ENCODE measurements at places on chromosomes 2 and 18. TPM values are rescaled to one million over a fixed set of nuclear protein-coding genes. Genes with fewer than 3 reads are reported as not detected.
A peak's percentile ranks its signal among the peaks of the same experiment; 100 is the strongest.

The FAM161A gene
- 1.0 TPM for total RNA-seq

The CSRNP3 gene
- not detected for total RNA-seq

The GTF2A1L gene
- total RNA-seq: not detected

- H3K27me3 ChIP-seq: no peaks in the 10 kb centered on the region
- H3K36me3 ChIP-seq: no peaks in the 10 kb centered on the region
- no peak overlapping the region for H3K27ac ChIP-seq
- no peak for DNase-seq
- H3K4me1 ChIP-seq: no peaks in the 10 kb centered on the region
- no peak overlapping the region for H3K4me3 ChIP-seq
Measured at GRCh38 chr18:11089931-11090715, 59.2 kb downstream of the PIEZO2 start.

GRCh38 chr2:215594766-215595165 lies 158.9 kb upstream of the FN1 start:
- no peak overlapping the region for H3K4me3 ChIP-seq
- no peak overlapping the region for H3K27ac ChIP-seq
- no peak for DNase-seq
- no peaks in the 10 kb centered on the region for H3K36me3 ChIP-seq
- H3K27me3 ChIP-seq: no peaks in the 10 kb centered on the region
- H3K4me1 ChIP-seq: no peaks in the 10 kb centered on the region

DNA sequence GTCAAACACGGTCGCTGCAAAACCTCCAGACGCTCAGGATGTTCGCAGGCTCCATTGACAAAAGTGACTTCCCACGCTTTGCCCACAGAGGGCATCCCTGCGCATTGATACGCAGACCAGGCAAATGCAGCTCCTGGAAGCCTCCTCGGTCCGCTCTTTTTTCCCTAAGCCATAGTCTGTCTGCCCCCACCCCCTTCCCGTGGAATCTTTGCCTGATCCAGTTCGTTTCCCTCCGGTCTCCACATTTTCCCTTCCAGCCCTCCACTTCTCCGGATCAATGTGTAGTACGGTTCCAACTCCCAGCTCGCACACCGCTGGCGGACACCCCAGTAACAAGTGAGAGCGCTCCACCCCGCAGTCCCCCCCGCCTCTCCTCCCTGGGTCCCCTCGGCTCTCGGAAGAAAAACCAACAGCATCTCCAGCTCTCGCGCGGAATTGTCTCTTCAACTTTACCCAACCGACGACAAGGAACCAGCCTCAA lies at the start of gene DCC:
Gene DCC, plus strand, starts transcription at position 307 of the 481 bp plus-strand sequence. CDS start 591 bp downstream, outside the sequence.
- DNase-seq: no peak
- no peaks in the 10 kb centered on the region for H3K36me3 ChIP-seq
- H3K27me3 ChIP-seq: peaks cover 29% of the 10 kb centered on the region

DNA sequence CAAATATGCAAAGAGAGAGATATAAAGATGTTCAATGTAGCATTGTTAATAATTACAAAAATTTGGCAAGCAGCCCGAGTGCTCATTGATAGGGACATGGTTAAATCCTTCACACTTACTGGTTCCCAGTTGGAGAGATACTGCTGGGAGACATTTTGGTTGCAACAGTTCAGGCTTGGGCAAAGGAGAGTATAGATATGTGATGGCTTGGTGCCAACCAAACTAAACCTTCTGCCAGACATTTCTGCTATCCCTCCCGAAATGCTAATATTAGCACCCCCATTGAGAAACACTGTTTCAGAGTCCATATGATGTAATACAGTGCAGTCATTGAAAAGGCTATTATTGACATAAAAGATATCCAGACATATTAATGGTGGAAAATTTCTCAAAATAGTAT lies 11.5 kb downstream of the GEN1 start:
- no peak overlapping the region for H3K4me3 ChIP-seq
- no peaks in the 10 kb centered on the region for H3K36me3 ChIP-seq
- no peaks in the 10 kb centered on the region for H3K27me3 ChIP-seq
- no peaks in the 10 kb centered on the region for H3K4me1 ChIP-seq
- DNase-seq: no peak
- H3K27ac ChIP-seq: no peak overlapping the region

DNA sequence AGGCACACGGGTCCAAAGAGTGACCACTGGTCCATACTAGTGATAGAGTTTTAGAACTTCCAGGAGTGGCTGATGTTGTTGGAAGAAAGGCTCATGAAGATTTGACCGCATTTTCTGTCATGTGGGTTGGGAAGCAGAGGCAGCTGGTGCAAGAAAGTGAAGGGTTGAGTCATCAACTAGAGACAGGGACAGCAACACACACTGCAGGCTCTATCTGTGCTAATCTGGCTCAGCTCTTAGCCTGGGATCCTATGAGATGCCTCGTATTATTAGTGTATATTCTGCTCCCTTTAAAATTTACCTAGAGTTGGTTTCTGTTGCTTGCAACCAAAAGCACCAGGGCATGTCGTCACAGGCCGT lies 2.5 kb upstream of the SH3RF3 start:
- no peak for DNase-seq
- no peaks in the 10 kb centered on the region for H3K36me3 ChIP-seq
- peaks cover 29% of the 10 kb centered on the region for H3K4me1 ChIP-seq
- peaks cover 19% of the 10 kb centered on the region for H3K27me3 ChIP-seq
- no peak overlapping the region for H3K4me3 ChIP-seq
- no peak overlapping the region for H3K27ac ChIP-seq

DNA sequence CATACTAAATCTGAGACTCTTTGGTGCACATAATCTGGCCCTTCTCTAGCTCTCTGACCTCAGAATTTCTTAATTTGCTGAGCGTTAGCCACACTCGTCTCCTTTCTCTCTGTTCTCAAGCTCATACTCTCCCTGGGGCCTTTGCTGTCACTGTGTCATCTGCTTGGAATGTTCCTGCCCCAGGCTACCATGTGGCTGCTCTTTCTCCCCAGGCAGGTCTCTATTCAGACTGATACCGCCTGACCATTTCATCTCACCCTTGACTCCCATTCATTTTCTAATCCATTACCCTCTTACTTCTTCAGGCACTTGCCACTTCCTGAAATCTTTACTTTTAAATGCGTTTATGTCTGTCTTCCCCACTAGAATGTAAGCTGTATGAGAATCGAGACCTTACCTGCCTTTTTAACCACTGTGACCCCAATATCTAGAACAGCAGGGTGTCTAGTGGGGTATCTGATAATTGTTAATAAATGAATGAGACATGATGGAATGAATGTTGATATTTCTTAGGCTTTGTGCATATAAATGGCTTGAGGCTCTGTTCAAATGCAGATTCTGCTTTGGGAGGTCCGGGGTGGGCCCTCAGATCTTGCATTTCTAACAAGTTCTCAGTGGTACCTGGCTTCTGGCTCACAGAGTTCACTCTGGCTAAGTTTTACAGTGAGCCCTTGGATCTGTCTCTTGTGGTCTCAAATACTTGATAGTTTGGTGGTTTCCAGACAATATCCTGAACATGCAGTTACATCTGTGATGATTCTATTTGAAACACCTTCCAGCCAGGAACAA lies 89.9 kb upstream of the EPC2 start:
- no peaks in the 10 kb centered on the region for H3K36me3 ChIP-seq
- no peak overlapping the region for H3K27ac ChIP-seq
- no peak overlapping the region for H3K4me3 ChIP-seq
- no peak for DNase-seq
- peaks cover 14% of the 10 kb centered on the region for H3K4me1 ChIP-seq

GRCh38 chr2:176109946-176110345 lies 2.9 kb downstream of the HOXD11 start:
- H3K27me3 ChIP-seq: peaks cover 93% of the 10 kb centered on the region
- H3K27ac ChIP-seq: no peak overlapping the region
- H3K36me3 ChIP-seq: no peaks in the 10 kb centered on the region
- DNase-seq: no peak
- no peak overlapping the region for H3K4me3 ChIP-seq

DNA sequence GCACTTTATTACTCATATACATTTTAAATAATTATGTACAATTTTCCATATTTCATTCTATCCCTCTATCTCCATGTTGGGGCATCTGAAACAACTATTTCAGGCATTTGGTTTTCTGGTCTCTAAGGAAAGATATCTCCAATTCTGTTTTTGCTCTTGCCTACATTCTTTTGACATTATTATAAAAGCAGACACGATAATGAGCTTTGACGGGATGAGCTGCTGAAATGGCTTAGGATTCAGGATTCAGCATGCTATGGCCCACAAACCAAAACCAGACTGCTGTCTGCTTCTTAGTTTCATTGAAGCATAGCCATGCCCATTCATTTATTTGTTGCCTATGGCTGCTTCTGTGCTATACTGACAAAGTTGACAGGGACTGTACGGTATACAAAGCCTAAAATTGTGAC lies 42.7 kb upstream of the GLS start:
- H3K4me3 ChIP-seq: no peak overlapping the region
- no peak overlapping the region for H3K27ac ChIP-seq
- no peaks in the 10 kb centered on the region for H3K36me3 ChIP-seq
- no peaks in the 10 kb centered on the region for H3K27me3 ChIP-seq
- DNase-seq: no peak
- H3K4me1 ChIP-seq: no peaks in the 10 kb centered on the region

DNA sequence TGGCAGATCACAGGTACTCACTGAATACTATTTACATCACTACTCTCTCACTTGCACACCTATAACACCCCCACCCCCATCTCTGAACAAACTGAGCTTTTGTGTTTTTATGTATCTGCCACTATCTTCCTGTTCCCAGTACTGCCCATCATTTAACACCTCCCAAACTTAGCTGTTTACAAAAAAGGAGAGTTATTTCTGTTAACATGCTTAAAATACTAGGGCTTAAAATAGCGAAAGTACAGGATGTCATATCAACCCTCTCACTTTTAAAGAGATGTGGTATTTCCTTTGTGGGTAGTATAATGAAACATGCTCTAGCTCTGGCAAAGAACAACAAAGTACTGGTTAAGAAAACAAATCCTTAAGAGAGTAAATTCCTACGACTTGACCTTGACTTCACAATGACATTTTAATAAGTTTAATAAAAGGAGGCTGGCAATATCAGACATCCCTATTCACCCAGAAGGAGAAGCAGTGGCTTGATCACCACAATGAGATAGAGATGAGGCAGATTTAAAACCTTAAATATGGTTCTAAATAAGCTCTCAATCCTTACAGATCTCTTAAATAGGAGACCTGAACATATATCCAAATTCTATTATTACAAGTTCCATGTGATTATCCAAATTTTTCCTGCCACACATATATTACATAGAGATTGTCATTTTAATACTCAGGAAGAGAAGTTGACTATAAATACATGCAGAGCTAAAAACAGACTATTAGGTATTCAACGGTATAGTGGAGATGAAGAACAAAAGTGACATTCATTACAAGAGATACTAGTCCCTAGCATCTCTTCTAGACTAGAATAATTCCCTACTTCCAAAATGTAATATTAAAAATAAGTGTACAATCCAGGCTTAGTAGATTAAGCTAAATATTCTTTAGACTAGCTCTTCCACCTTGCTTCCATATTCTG lies 36.9 kb downstream of the TRAK2 start:
- DNase-seq: peak; percentile 23
- H3K27ac ChIP-seq: no peak overlapping the region
- peak overlapping the region; percentile 8 for H3K4me3 ChIP-seq

DNA sequence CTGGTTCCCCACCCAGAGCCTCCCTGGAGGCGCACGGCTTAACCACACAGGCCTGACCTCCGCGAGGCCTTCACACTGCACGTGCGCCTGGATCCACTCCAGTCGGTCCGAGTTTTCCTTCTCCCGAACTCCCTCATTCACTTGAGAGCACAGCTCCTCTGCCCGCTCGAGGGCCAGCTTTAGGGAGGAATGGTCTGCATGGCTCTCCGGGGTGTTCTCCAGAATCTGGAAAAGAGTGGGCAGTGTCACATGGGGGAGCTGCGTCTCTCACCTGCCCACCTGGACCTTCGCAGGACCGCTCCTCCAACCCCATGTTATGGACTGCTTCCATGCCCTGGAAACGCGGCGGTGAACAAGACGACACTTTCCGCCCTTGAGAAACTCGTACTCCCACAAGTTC lies 35.9 kb downstream of the FAM228A start:
- peaks cover 84% of the 10 kb centered on the region for H3K36me3 ChIP-seq
- H3K27ac ChIP-seq: no peak overlapping the region
- DNase-seq: no peak
- H3K4me3 ChIP-seq: no peak overlapping the region
